ENCODE measurements at places on chromosomes 2 and 18.
A peak's percentile ranks its signal among the peaks of the same experiment; 100 is the strongest.

DNA sequence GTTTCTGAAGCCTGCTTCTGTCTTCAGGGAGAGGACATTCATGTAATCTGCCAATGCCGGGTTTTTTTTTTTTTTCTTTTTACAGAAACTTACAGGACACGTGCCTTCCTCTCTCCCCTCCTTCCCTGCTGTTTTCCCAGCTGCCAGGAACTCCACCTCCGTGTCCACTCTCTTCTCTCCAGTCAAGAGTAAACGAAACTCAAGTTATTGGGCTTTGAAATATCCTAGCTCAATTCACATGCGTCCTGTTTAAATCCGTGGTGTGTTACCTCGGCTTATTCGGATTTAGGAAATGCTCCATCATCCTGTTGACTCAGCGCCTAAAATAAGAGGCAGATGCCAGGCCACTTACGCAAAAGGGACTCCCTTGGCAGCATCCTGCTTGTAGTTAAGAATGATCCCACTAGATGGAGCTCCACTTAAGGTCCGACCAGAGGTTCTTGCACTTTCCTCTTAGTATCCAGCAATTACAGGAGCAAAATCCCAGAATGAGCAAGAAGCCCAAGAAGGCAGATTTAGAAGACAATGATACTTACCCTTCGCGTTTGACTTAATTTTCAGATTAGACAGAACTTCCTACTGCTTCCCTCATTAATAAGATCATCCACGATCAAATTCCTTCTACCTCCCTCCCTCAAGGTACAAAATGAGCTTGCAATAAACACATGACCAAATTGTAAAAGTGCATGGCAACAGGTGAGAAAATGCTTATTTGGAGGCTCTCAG is 97.2 kb upstream of the ZCCHC2 start:
- no peak for DNase-seq

DNA sequence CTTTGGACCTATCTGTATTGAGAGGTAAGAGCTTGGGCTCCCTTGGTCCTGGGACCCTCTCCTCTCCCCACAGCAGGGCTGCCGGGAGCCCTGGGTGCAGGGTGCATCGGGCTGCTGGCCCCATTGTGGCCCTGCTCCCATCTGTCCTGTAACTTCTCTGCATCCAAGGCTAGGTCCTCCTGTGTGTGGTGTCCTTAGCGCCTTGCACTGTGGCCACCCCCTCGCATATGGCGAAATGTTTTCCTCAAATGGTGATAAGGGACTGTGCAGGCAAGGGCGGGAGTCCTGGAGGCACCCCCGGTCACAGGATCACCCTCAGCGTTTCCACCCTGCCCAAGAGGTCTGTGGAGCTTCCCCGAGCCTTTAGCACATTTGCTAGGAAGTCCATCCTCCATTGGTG is 208.2 kb downstream of the SH3RF3 start:
- DNase-seq, result no peak

- no peak for DNase-seq
Observed at GRCh38 chr2:118973542-118973951, 31.6 kb downstream of the MARCO start.

GRCh38 chr2:67726416-67726815 is 329.3 kb downstream of the ETAA1 start:
- DNase-seq, result no peak

DNA sequence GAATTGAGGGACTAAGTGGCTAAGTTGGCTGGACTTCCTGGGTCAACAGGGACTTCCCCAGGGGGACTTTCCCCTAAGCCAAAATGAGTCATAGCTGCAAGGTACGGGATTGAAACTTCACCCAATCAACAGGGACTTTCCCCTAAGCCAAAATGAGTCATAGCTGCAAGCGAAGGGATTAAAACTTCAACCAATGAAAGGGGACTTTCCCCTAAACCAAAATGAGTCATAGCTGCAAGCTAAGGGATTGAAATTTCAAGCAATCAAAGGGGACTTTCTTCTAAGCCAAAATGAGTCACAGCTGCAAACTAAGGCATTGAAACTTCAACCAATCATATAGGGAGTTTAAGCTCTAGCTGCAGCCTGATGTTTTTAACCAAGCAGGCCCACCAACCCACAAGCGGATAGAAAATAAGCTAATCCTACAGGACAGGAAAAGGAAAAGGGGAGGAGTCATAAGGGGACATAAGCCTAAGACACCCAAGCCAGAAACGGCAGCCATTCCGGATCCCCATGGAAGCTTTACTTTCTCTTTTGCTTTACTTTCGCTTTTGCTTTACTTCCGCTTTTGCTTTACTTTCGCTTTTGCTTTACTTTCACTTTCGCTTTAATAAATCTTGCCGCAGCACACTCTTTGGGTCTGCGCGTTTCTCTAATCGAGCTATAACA is 1375.4 kb upstream of the CELF4 start:
- no peak for DNase-seq

DNA sequence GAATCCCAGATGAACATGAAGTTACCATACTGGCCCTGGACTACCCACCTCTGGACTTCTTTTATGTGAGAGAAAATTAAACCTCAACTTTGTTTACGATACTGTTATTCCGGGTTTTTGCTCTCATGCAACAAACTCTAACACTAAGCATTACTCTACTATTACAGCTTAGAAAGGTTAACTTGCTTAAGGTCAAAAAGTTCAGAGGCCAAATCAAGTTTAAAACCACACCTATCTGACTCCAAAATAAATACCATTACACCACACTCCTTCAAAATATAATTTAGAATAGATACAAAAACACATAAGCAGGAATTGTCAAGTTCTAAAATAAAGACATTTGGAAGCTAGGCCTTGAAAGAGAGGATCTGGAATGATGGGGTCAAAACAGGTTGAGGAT is 75.0 kb downstream of the DTNB start:
- DNase-seq, result no peak

GRCh38 chr2:5703166-5703565 is 11.0 kb downstream of the SOX11 start:
- DNase-seq, result no peak

GRCh38 chr2:129459200-129459876 is 520.1 kb upstream of the RAB6C start:
- peak; percentile 79 for DNase-seq

DNA sequence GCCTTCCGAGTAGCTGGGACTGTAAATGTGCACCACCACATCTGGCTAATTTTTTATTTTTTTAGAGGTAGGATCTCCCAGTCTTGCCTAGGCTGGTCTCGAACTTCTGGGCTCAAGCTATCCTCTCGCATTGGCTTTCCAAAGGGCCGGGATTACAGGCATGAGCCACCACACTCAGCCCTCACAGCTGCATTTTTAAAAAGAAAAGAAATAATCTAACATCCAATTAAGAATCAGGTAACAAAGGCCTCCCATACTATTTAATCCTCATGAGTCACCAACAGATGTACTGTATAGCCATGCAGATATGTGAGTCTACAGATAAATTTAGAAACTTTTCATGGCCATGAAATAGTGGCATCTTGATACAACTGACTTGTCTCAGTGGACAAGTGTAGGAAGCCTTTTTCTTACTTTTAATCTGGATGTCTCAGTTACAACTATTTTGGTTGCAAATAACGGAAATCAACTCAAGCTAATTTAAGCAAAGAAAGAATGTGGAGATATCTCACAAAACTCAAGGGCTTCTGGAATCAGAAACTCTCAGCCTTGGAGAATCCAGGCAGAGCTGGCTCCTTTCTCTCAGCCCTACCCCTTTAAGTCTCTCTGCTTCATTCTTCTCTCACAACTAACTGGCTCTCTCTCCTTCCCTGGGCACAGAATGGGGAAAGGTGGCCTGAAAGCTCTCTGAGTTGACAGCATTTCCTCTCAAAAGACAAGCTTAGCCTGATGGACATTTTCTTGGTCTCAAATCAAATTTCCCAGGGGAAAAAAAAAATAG is 12.8 kb upstream of the PPM1B start:
- DNase-seq, result no peak

DNA sequence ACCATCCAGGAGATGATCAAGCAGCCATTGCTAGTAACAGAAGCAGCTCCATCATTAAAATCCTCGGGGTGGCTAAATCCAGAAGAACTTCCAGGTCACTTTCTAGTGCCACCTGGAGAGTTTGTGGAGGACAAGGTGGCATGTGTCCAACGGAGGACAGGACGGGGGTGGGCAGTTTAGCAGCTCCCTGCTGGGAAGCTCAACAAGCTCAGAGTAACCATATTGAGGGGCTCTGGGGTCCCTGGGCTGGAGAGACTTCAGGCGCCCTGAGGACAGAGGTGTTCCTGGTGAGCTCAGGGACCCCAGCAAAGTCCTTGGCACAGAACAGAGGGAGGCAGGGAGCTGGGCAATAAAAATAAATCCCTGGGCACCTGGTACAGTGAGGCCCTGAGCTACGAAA is 140.0 kb upstream of the FHL2 start:
- DNase-seq, result no peak

DNA sequence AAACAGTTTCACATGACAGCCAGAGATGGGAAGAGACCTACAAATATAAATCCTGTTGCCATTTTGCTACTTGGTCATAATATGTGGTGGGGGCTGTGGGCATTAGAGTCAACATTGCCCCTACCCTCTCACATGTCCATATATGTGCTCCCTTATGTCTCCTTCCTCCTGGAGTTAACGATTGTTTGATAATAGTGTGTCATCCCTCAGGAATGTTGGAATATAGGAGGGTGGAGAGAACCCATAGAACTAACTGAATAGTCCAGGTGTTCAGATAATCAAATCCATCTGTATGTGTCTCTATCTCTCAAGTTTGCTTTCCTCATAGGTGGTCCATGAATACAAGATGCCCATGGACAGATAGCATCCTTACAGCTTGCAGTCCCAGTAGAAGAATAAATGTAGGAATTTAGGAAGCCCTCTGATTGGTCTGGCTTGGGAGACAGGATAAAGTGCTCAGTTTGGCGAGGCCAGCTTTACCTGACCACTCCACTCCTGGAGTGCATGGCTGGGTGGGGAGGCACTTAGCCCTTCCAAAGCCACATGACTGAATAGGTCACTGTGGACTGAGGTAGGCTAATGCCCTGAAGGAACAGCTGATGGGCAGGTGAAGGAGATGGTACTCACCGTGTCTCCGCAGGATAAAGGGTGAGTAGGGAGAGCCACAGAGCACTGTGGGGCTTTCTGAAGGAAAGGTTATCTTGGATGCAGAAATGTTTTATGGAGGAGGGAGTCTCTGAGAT is 166.9 kb downstream of the CDCA7 start:
- DNase-seq, result no peak

DNA sequence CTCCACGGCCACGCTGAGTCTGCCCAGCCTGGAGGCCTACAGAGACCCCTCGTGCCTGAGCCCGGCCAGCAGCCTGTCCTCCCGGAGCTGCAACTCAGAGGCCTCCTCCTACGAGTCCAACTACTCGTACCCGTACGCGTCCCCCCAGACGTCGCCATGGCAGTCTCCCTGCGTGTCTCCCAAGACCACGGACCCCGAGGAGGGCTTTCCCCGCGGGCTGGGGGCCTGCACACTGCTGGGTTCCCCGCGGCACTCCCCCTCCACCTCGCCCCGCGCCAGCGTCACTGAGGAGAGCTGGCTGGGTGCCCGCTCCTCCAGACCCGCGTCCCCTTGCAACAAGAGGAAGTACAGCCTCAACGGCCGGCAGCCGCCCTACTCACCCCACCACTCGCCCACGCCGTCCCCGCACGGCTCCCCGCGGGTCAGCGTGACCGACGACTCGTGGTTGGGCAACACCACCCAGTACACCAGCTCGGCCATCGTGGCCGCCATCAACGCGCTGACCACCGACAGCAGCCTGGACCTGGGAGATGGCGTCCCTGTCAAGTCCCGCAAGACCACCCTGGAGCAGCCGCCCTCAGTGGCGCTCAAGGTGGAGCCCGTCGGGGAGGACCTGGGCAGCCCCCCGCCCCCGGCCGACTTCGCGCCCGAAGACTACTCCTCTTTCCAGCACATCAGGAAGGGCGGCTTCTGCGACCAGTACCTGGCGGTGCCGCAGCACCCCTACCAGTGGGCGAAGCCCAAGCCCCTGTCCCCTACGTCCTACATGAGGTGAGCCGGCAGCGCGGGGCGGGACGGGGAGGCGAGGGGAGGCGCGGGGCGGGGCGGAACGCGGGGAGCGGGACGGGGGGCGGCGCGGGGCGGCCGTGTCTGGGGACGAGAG is 15.2 kb downstream of the NFATC1 start:
- DNase-seq, result no peak

DNA sequence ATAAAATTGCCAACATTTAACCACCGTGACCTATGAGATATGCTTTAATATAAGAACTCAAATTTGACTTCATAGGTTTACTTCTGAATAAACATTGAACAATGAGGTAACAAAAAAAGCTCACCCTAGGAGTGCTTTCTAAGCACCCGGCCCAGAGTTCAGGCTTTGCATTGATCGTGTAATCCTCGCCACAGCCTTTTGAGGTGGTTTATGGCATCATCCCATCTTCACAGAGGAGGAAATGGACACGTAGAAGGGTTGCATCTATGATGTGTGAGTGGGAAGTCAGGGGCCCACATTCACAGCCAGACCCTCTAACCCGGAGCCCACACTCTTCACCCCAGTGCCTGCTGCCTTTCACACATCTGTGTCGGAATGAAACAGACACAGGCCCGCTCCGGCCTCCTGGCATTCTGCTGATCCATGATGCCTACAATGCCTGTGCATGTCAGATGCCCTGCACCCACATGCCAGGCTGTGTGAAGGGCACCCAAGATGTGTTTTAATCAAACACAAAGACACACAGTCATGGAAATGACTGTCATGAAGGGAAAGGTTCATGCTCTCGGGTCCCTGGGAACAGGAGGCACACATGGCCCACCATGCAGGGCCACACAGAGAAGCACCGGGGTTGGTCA is 48.6 kb upstream of the RPL31 start:
- DNase-seq, result no peak

DNA sequence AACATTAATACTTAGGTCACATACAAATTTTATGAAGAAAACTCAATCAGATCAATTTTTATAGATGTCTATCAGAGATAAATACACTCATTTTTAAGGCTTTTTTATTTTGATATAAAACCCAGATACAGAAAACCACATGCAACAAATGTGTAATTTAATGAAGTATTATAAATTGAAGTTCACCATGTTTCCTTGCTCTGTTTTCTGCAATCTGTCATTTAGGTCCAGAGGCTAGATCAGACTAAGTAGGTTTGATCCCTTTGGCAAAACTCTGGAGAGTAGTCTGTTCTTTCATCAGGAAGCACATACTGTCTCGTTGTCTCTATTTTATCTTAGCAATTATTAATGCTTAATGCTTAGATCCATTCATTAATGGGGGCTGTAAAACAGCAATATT is 841.6 kb downstream of the MBD2 start:
- no peak for DNase-seq

DNA sequence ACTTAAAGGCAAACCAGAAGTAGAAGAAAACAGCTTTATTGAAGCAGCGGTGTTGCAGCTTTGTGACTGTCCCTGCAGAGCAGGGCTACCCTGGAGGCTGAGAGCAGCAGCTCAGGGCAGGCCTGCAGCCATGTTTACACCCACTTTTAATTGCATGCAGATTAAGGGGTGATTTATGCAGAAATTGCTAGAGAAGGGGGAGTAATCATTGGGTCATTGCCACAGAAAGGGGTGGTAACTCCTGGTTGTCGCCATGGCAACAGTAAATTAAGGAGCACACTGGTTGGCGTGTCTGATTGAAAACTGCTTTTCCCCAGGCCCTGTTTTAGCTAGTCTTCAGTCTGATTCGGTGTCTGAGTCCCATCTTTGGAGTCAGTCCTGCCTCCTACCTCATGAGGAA is 195.4 kb upstream of the HDAC4 start:
- no peak for DNase-seq

GRCh38 chr2:237964578-237965404 is 2.0 kb upstream of the UBE2F start:
- DNase-seq, result no peak

All from posterior cingulate gyrus (tissue), 11 donors.